Upper lobe of left lung (tissue), 6 donors: ENCODE measurements at places on chromosomes 5 and 9. TPM values are rescaled to one million over a fixed set of nuclear protein-coding genes. Genes with fewer than 3 reads are reported as not detected.
A peak's percentile ranks its signal among the peaks of the same experiment; 100 is the strongest.

Gene MUSK
- total RNA-seq, result 3.4 TPM

DNA sequence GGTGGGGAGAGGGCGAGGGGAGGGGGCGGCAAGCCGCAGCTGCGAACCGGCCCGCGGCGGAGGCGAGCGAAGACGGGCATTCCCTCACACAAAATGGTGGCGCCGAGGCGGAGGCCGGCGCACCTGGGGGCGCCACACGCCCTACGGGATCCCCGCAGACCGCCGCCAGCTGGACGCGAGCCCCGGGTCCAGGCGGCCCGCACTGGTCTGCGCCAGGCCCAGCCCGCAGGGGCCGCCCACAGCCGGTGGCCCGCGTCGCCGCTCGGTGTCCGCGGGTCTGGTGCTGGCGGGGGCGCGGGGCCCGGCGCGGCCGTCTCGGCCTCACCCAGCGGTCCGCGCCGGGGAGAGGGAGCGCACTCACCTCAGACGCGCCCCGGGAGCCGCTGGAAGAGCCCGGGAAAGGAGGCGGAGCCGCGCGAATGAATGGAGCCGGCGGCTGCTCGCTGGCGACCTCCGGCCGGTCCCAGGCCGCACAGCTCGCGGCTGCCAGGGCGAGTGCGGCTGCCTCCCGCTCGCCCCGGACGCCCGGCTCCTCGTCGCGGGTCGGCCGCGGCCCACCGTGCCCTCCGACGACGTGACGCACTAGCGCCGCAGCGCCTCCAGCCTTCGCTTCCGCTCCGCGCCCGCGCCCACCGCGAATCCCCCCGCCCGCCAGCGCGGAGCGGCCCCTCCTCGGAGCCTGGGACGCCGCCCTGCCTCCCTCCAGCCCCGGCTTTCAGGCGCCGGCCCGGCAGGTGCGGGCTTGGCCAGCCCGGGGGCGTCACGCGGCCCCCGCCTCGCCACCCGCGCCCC is at the start of gene FAM169A:
Gene FAM169A, minus strand, starts transcription at position 584 of the 792 bp plus-strand sequence. CDS start 24,711 bp downstream, outside the sequence.
- peak; percentile 88 for DNase-seq
- H3K27ac ChIP-seq, result no peak within 1 kb of the TSS
- H3K4me1 ChIP-seq, result peaks cover 15% of the 10 kb centered on the region
- peaks cover 14% of the 10 kb centered on the region for H3K27me3 ChIP-seq
- no peaks in the 10 kb centered on the region for H3K36me3 ChIP-seq
- H3K4me3 ChIP-seq, result peak within 1 kb of the TSS; percentile 64

DNA sequence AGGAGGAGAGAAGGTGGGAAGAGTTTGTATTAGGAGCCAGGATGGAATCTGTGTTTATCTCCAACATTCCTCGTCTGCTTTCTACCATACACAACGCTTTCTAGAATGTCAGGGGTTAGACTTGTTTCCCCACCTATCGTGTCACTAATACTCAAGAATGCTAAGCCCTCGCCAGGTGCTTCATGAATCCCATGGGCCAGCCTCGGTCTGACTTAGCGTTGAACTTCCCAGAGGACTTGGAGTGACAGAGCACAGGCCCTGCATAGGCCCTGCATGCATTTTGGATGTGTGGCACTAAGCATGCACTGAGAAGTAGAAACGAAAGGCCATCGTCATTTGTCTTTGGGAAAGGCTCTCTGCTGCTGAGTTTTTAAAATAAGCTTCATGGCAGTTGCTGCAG is 328.7 kb downstream of the NSG2 start:
- no peaks in the 10 kb centered on the region for H3K27me3 ChIP-seq
- no peak for DNase-seq
- no peaks in the 10 kb centered on the region for H3K4me1 ChIP-seq
- H3K4me3 ChIP-seq, result no peak overlapping the region

Gene CNTNAP3B
- total RNA-seq, result 26.9 TPM

DNA sequence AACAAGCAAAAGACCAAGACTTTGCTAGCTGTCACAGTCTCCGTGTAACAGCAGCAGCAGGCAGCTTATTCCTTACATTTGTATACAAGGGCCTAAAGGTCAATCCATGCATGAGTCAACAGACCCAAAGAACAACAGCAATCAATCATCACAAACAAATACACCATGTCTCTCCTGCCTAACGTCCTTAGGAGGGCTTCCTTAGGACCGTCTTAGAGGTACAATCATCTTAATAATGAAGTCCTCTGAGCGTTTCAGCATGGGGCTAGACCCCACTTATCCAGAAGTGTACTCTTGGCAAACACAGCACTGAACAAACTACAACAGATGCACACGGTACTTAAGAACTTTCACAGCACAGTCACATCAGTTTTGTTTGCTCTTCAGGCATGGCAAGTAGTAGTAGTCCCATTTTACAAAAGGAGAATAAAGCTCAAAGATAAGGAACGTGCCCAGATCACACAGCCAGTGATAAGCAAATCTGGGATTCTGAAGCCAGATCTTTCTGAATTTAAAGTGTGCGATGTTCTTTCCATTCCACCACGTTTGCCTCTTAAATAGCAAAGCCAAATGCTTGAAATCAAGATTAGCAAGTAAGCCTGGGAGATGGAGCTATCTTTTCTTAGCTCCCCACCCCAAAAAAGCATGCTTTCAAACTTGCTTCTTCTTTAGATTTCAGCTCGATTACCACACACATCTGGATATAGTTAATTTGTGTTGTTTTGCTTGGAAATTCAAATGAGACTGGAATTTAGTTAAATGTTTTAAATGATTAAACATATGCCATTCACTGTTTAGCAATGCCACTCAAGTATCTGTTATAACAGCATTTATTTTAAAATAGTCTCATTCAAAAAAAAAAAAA is 24.2 kb downstream of the PSMB7 start:
- peaks cover 36% of the 10 kb centered on the region for H3K4me1 ChIP-seq
- DNase-seq, result no peak
- no peak overlapping the region for H3K27ac ChIP-seq
- no peaks in the 10 kb centered on the region for H3K36me3 ChIP-seq
- H3K27me3 ChIP-seq, result no peaks in the 10 kb centered on the region
- H3K4me3 ChIP-seq, result no peak overlapping the region

GRCh38 chr5:179608131-179608581 is 15.3 kb downstream of the HNRNPH1 start:
- H3K4me3 ChIP-seq, result no peak overlapping the region
- H3K27me3 ChIP-seq, result no peaks in the 10 kb centered on the region
- no peak for DNase-seq
- H3K27ac ChIP-seq, result no peak overlapping the region
- H3K4me1 ChIP-seq, result peaks cover 7% of the 10 kb centered on the region
- peaks cover 71% of the 10 kb centered on the region for H3K36me3 ChIP-seq
